ENCODE measurements at places on chromosomes 12 and 14.

DNA sequence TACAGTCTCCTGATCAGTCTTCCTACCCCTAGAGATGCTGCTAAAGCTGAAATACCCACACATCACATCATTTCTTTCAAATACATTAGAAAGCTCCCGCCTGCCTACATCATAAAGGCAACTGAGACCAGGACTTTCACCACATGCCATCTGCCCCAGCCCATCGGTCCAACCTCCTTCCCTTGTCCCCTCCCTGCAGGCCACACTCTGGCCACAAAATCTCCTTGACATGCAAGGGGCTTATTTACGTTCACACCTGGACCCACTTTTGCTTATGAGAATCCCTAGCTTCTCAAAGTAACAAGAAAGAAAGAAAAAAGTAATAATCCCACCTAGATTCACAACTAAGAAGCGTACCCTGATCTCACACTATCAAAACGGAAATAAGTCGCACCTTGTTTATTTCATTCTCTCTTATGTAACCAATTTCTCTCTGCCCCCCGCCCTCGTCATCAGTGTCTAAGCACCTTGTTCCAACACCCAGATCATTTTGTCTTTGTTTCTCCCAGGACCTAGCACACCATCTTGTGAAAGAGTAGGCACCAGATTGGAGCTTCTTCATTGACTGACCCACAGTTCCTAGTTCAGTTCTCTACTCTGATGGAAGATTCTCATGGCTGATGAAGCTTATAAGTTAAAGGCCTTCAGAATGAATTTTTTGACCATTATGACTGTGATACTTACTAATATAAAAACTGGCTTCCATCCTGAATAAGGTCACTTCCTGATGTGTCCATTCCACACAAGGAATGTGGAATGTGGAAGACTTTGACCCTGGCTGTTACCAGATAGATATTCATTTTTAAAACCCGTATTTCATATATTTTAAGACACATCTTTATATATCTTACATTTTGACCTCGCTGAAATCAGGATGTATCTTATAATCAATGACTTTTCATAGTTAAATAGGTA, 7.7 kb downstream of the WSB2 start:
- no peak for DNase-seq

DNA sequence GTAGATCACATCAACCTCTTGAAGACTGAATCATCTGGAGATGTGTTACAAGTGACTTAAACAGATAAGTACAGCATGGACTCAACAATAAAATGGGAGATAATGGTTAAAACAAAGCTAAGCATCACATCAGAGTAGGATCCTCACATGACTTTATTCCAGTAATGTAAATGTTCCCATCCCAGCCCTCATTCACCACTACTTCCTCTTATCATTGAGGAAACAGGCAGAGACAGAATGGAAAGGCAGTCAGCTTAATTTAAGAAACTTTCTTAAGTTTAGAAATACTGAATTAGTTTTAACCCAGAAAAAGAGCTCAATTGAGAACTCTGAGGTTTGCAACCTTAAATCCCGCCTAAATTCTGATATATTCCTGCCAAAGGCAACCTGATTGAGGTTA, 1.2 kb upstream of the ALG10 start:
- no peak for DNase-seq

- DNase-seq: no peak
Measured at GRCh38 chr12:122421187-122421820, 1.2 kb downstream of the CLIP1 start.

- peak; percentile 57 for DNase-seq
Measured at GRCh38 chr14:73787486-73788316, 63.9 kb upstream of the PTGR2 start.

DNA sequence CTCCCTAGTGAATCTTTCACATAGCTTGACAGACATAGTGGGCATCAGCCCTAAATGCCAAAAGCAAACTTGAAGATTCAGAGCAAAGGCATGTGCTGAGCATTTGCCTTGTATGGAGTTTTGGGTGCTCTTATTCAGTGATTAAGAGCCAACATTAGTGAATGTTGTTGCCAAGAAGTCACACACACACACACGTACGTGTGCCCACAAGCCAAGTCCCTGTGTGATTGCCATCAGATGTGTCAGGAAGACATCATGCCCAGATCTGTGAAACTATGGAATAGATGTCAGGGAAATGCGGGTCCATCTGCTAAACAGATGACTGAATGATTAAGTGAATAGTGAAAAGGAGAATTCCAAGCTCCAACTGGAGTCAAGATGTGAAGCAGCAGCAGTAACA, 149.0 kb downstream of the AKAP6 start:
- no peak for DNase-seq

GRCh38 chr12:118220702-118221101, 84.8 kb downstream of the PEBP1 start:
- DNase-seq: no peak

DNA sequence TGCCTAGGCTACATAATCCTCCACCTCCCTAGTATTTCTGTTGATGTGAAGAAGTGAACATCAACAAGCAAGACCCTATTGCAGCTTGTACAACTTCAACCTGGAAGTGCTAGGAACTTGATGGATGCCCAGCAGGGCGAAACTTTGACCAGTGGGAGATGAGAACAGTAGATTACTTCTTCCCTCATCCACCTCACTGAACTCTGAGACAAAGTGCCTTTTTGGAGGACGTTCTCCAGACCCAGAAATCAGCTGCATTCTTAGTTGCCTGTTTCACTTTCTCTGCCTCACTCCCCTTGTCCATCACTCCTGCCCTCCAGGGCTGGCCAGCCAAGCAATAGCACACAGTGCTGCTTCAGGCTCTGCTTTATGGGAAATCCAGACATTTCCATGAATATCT, 683.4 kb downstream of the GALC start:
- no peak for DNase-seq

DNA sequence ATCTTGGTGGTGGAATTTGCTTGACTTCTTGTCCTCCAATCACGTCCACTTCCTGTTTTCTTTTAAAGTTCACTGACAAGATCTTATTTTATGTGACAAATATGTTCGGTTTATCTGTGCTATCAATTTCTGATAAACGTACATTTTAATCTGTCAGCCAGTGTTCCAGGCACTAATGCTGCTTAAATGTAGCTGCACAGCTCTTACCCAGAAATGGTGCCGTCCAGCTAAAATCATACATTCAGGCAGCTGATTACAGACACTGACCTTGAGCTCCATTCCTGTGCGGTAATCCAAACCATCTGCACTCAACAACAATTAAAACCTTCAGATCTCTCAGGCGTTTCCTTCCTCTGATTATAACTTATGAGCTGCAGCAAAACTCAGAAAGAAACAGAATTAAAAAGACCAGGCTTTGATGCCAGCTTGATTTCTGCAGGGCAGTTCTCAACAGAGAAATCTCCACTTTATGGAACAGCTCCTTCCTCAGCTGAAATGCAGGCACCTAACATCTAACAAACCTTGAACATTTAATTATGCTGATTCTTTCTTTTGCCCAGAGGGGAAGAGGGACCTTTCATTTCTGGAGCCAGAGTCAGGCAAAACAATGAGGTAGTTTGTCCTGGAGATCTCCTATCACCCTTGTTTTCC, 26.4 kb upstream of the RASSF3 start:
- DNase-seq: no peak

DNA sequence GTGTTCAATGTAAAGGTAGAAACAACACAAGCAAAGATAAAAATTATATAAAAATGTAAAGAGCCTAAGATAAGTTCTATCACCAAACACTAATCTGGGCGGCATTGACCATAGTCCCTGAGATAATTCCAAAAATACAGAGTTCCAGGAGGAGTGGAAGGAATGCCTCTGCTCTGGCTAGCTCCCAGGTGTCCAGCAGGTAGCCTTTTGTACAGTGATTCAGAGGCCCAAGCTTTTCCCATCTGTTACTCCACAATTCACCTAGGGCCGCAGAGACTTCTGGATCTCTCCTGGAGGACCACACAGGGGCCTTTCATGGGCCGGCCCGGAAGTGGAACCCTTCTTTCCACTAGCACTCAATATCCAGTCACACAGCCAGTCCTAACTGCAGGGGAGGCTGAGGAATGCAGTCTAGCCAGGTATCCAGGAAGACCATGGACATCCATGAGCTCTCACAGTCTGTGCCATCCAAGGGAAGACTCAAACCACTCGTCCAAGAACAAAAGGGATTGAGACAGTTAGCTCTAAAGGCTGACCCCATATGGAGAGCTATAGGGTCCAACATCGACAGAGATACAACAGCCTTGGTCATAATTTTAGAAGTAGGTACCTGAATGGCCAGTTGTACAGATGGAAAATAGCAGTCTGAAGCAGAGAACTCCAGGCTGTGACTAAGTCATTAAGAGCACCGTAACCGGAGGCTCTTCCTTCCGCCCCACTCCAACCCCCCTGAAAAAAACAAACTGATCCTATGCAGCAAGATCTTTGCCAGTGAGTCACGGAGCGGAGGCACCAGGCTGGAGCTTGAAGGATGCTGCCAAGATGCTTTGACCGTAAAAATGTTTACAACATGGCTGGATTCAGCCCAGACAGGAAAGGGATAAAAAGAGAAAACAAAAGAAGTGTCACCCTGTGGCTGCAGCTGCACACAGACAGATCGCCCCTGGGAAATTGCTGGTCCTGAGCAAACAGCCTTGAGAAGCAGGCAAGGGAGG, 204.8 kb downstream of the NUAK1 start:
- DNase-seq: no peak

DNA sequence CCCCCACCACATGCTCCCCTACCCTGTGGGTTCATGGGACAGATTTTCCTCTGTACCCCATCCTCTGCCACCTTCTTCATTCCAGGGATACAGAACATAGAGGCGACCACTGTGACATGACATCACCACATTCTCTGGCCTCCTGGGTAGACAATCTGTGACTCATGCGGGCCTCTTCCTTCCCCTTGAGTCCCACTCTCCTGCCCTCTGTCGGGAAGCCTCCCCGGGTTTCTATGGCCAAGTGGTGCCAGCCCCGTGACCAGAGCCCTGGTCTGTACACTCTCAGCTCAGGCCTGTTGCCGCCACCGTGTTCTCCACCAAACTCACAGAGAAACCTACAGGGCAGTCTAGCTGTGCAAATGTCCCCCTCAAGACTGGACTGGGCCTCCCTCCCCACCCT, 8.0 kb downstream of the CLMN start:
- DNase-seq: no peak

- DNase-seq: no peak
Measured at GRCh38 chr14:77184396-77185092, 2.9 kb downstream of the TMEM63C start.

GRCh38 chr12:13091832-13092231, 11.6 kb downstream of the GSG1 start:
- no peak for DNase-seq

- DNase-seq: no peak
Measured at GRCh38 chr14:100037353-100037752, 27.9 kb upstream of the EVL start.

GRCh38 chr12:459430-460258, at the start of gene B4GALNT3:
TSS of gene B4GALNT3 (plus strand) at chr12:459939. CDS start at chr12:460377, 438 bp downstream.
- peak; percentile 25 for DNase-seq

DNA sequence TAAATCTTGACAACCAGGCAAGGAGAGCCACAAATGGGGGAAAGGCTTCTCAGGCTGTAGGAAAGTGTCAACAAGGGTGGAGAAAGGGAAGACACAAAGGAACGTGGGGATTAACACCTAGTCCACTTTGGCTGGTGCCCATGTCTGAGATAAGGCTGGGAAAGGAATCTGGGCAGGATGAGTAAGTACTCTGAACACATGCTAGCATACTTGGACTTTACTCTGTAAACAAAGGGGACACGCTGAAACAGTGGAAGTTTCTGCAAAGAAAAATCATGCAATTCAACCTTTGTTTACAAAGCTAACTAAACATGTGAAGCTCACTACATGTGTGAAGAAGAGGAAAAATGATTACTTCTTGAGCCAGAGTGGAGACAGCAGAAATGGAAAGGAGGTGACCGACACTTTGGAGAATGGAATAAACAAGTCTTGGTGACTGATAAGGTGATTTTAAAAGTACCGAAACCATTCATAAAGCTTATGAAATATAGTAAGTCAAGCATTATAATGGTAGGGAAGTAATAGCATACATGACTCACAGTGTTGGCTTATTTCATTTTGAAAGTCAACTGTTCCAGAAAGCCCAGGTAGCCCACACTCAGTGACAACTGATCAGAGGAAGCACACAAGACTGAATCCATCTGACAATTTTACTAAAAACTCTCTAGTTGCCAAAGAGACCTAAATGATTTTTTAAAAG, 13.2 kb downstream of the CPNE8 start:
- DNase-seq: no peak

GRCh38 chr14:101257551-101257950, 303.7 kb upstream of the DIO3 start:
- no peak for DNase-seq

DNA sequence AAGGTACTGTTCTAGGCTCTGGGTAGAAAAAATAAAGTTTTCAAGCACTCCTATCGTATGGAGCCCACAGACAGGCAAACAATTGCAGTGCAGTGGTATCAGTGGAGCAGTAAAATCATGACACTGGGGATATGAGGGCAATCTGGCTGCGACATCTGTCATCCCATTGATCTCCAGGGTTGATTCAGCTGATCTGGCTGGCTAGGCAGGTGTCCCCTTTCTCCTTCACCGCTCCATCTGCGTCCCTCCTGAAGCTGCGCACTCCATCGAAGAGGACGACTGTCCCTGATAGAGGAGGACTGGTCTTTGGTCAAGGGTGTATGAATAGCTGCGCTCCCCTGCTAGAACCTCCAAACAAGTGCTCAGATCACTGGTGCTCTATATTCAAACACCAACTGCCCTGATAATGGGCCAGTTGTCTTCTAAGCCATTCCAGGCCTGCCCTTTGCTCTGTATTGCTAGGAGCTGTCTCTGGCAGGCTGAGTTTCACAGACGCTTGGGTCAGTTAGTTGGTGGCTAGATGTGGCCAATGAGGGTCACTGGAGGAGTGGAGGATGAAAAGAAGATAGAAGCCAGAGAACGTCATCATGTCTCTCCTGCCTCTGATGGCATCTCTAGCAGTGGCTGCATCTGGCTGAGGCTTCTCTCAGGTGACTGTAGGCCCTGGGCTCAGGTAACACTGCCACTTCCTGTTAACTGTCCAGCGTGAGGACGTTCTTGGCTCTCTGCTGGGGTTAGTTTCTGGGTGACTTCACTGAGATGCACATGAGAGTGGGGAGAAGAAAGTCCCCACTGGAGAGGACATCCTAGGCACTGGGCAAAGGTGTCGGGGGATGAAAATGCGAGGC, 205.0 kb upstream of the FOXN3 start:
- DNase-seq: no peak

- DNase-seq: no peak
Measured at GRCh38 chr12:59088673-59089072, 168.4 kb upstream of the LRIG3 start.

GRCh38 chr12:51323317-51323960, 535 bp downstream of the BIN2 start:
- DNase-seq: peak; percentile 36

GRCh38 chr12:24057920-24058476, 108.5 kb upstream of the SOX5 start:
- no peak for DNase-seq

DNA sequence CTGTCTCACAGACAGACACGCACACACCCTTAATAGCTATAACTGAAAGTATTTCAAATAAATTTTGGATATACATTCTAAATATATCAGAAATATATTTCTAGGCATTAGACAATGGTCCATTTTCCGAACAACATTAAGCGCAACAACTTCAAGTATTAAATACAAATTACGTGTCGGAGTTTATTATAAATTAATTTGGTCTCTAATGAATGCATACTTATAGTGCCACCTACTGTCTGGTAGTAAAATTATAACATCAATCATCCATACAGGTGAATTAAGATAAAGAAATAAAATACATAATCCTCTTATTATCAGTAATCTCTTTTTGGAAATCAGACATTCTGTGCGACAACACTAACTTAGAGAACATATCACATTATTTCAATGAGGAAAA, 27.2 kb upstream of the CMAS start:
- DNase-seq: no peak

GRCh38 chr12:57845478-57846284, 848 bp downstream of the CTDSP2 start:
- no peak for DNase-seq

Measured in stimulated activated CD4-positive, alpha-beta T cell treated with anti-CD3 and anti-CD28 coated beads, Interleukin-1b, Interleukin-23, amount 100 ng/mL, for 24 hours (primary cell).